ENCODE measurements at places on chromosomes 7 and 10.

DNA sequence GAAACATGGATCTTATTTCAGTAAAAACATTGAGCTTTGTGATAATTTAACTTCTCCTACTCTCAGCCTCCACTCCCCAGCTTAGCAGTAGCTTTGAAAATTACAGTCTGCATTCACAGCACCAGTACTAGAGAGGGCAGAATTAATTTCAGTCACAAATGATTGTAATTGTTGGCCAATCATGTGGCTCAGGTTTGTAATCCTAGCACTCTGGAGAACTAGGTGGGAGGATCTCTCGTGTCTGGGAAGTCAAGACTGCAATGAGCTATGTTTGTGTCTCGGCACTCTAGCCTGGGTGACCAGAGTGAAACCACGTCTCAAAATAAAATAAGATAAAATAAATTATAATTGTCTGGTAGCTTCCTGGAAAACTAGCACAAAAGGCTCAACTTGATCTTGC lies 620.9 kb downstream of the TNS3 start:
- no peaks in the 10 kb centered on the region for H3K36me3 ChIP-seq
- no peak overlapping the region for H3K27ac ChIP-seq
- H3K27me3 ChIP-seq, result no peaks in the 10 kb centered on the region
- no peak for DNase-seq
- no peaks in the 10 kb centered on the region for H3K4me1 ChIP-seq
- no peak overlapping the region for H3K4me3 ChIP-seq

DNA sequence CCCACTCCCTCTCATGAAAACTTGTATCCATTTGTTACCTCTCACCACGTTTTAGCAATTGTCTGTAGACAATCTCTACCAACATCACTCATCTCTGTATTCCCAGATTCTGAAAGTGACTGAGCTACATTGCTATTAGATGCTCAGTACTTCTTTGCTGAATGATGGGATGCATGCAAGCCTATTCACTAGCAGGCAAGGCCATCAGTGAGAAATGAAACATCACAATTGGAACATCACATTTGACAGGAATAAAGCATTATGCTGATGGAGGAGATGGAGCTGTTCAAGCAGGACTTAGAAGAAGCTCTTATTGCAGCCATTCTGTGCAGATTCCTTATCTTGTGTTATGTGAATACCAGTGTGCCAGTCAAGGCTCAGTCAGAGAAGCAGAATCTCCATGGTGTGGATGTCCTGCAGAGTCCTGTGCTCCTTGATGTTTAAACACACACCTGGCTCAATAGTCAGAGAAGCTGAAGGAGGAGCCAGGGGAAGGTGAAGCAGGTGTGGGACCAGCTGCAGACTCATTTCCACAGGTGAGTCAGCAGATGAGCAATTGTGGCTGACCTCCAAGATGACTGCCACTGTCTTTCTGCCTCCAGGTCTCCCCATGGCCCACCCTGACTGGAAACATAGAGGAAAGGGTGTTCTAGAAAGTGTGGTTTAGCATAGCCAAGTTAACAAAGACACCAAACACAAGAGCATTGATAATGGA lies 965.5 kb downstream of the GRID1 start:
- no peaks in the 10 kb centered on the region for H3K36me3 ChIP-seq
- no peaks in the 10 kb centered on the region for H3K4me1 ChIP-seq
- no peak for DNase-seq
- H3K4me3 ChIP-seq, result no peak overlapping the region

DNA sequence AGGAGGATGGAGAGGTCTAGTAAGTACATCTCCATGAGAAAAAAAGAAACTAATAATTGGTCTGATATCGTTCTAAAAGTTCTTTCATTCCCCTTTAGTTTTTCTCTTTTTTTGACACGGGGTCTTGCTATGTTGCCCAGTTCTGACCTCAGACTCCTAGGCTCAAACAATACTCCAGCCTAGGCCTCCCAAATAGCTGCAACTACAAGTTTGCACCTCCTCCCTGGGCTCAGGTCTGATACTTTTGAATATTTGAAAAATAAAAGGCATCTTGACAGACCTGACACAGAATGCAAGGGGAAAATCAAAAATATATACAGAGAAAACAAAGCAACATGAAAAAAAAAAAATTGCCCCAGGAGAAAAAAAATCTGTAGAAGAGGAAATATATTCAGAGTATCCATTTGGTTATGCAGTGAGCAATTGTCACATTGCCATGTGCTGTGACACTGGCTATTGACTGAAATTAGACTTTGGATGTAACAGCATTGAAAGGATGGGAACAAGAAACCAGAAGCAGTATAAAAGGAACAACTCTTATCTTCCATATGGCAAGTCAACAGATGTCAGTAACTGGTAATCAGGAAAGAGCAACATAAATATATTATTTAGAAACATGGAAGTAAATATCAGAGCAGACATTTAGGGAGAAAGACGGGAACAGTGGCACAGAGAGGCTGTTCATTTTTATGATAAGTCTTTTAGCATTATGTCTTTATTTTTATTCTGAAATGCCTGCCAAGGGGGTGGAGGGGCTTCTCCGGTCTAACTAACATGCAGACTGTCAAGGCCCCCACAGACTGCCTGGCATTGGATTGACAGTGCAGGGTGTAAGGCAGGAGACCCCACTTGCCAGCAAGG lies 408.4 kb downstream of the PARD3 start:
- H3K36me3 ChIP-seq, result no peaks in the 10 kb centered on the region
- H3K4me3 ChIP-seq, result no peak overlapping the region

- H3K27me3 ChIP-seq, result peaks cover 64% of the 10 kb centered on the region
- no peaks in the 10 kb centered on the region for H3K4me1 ChIP-seq
- H3K27ac ChIP-seq, result no peak overlapping the region
- H3K36me3 ChIP-seq, result no peaks in the 10 kb centered on the region
Observed at GRCh38 chr7:154855366-154855765, 147.6 kb downstream of the PAXIP1 start.

GRCh38 chr7:11843113-11843765 lies 11.2 kb upstream of the THSD7A start:
- no peak overlapping the region for H3K27ac ChIP-seq
- no peaks in the 10 kb centered on the region for H3K27me3 ChIP-seq
- H3K36me3 ChIP-seq, result no peaks in the 10 kb centered on the region
- DNase-seq, result no peak
- no peaks in the 10 kb centered on the region for H3K4me1 ChIP-seq
- H3K4me3 ChIP-seq, result no peak overlapping the region
